Stimulated activated CD8-positive, alpha-beta memory T cell treated with anti-CD3 and anti-CD28 coated beads, Interleukin-2, amount 100 ng/mL, for 48 hours (primary cell): ENCODE measurements at places on chromosomes 2 and 18.

- no peak for DNase-seq
Measured at GRCh38 chr2:61125123-61125710, 36.8 kb upstream of the C2orf74 start.

- DNase-seq: no peak
Measured at GRCh38 chr2:84870306-84870705, 10.6 kb downstream of the TRABD2A start.

DNA sequence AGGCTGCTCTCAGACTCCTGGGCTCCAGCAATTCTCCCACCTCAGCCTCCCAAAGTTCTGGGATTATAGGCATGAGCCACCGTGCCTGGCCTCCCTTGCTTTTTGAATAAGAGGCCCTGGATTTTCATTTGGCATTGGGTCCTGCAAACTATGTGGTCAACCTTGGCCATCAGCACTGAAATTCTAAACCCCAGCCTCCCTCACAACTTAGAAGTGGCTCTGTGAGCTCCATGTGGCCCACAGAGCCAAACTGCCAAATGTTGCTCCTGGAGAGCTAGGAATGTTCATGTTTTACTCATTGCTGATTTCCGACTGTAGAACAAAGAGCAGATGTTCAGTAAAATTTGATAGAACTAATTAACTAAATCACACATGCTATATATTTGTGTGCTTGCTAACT lies 210.6 kb upstream of the AGAP1 start:
- no peak for DNase-seq

GRCh38 chr18:32271672-32272208 lies 81.9 kb downstream of the MEP1B start:
- DNase-seq: no peak

DNA sequence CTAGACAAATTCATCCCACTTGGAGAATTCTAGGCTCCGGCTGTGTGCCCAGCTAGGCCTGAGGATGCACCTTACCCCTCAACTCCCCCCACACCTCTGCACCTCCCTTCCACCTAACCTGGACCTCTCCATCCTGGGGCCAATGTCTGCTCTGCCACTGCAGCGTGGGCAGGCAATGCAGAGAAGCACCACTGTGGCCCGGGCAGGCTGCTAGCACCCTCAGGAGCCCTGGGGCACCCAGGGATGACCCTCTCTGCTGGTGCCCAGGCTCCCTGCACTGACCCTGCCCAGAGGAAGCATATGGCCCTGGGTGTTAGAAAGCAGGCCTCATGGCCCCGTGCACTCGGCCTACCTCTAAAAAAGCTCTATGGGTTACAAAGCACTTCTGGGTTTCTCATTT lies 49.6 kb downstream of the ADCY3 start:
- no peak for DNase-seq

DNA sequence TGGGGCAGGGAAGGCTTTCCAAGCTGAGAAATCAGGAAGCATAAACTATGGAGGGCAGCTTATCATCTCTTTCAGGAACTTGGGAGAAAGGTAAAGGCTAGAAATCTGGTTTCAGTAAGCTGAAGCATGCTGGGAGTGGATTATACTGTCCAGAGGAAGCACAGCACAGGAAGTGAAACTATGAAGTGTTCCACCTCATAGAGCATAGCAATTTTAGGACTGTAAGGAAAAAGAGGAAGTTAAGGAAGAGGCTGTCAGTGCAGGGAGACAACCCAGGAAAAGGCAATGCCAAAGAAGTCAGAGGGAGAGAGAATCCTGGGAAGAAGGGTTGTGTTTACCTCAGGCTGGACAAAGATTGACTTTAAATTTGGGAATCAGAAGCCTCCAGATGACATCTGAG lies 51.9 kb downstream of the EFEMP1 start:
- no peak for DNase-seq

DNA sequence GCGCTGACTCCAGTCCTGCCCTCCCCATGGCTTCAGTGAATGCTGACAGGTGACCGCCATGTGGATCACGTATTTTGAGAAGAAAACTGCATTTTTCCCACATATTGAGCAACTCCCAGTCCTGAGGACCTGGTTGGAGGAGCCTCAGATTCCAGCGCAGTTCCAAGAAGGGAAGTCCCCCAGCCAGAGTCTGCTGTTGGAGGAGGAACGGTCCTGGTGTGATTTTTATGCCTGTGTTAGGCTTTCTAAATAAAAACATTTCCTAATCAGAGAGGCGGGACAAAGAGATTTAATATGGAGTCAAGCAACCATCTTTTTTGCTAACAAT lies 32.3 kb upstream of the COL6A3 start:
- DNase-seq: no peak

GRCh38 chr18:49207361-49207760 lies 253.1 kb downstream of the DYM start:
- DNase-seq: no peak

GRCh38 chr2:110748489-110748867 lies 16.1 kb downstream of the ACOXL start:
- DNase-seq: peak; percentile 46

DNA sequence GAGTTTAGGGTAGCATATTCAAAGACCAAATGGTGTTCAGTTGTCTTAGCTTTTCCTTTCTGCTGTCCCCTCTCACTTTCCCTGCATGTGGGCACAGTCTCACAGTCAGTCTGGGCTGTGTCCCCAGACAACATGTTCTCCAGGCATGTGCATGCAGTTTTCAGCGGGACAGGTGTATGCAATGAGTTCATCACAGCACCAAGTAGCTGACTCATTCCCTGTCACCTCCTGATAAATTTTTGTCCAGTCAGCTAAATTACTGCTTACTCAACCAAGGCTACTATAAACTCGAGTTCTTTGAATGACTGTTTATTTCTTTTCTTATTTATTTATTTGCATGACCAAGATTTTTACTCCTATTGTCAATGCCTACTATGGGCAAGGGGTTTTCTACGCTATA lies 148.8 kb upstream of the CDH19 start:
- no peak for DNase-seq

GRCh38 chr2:188170356-188170755 lies 121.3 kb upstream of the GULP1 start:
- DNase-seq: no peak

DNA sequence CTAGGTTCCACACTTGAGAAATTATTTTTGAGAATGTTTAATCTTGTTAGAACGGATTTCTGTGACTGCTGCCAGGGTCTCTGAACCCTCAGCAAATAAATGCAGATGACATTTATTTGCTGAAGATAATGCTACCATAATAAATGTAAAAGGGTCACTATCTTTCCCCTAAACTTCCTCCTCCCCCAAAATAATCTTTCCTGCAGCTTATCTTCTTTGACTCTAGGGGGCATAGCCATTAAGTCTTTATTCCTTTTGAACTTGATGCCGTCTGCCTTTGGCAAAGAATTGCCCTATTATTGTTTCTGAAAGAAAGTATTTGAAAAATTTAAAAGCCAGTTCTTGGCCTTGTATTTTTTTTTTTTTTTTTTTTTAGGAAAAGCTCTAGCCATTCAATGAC lies 63.6 kb upstream of the ACSL3 start:
- DNase-seq: no peak

DNA sequence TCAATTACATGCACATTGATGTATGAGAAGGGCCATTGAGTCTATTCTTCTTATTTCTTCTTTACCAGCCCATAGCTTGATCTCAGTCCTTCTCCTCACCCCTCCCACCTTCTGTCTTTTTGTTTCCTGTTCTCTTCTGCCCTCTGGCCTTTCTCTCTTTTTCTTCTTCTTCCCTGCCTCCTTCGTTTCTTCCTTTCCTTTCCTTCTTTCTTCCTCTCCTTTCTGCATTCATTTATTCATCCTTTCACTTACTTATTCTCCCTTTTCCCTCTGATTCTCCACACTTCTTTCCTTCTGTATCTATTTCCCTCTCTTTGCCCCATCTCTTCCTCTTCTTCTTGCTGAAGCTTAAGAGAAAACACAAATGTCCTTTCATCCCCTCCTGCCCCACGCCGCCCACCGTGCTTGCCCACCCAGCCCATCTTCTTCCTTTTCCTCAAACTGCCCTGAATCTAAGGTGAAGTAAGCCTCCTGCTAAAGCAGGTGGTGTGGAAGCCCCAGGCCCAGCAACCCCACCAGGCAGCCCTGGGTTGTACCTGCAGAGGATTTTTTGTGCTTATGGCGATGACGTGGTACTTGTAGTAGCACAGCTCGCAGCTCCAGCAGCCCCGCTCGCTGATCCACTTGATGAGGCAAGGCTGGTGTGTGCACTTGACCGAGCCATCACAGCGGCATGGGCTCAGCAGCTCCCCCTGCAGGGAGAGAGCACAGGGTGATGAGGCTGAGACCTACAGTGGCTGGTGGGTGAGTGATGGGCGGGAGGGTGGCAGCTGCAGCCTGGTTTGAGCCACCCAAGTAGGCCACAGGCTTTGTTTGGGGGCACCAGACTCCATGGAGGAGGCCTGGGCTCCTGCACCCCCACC lies 89.0 kb downstream of the MARCHF4 start:
- DNase-seq: peak; percentile 23

DNA sequence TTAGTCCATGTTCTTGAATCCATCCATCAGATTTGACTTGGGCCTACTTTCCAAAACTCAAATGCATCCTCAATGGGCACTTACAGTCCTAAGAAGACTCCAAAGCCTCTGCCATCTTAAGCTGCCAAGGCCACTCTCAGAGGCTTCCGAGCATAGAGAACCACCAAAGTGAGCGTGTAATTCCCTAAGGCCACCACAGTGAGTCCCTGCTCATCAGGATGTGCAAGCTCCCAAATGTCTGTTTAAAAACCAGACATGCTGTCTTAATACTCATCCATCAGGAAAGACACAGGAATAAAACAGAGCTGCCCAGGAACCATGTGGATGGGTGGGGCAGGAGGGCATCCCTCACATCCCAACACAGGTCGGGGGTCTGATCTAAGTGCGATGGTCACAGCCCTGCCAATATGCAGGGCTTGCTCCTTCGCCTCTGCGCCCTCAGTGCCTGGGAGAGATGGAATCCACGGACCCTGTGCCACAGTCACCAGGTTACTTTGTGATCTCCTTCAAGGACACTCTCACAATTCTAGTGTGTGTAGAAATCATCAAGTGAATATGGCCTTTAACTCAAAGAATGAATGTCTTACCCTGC lies 80.4 kb downstream of the POLR1A start:
- no peak for DNase-seq

- no peak for DNase-seq
Measured at GRCh38 chr2:109647636-109648035, 33.5 kb downstream of the SOWAHC start.

GRCh38 chr2:29187926-29188325 lies 72.7 kb downstream of the CLIP4 start:
- no peak for DNase-seq

- no peak for DNase-seq
Measured at GRCh38 chr18:57087644-57088376, 59.1 kb upstream of the BOD1L2 start.

GRCh38 chr2:62461707-62462106 lies 44.3 kb downstream of the TMEM17 start:
- no peak for DNase-seq

GRCh38 chr18:63444580-63444979 lies 22.3 kb upstream of the VPS4B start:
- no peak for DNase-seq

DNA sequence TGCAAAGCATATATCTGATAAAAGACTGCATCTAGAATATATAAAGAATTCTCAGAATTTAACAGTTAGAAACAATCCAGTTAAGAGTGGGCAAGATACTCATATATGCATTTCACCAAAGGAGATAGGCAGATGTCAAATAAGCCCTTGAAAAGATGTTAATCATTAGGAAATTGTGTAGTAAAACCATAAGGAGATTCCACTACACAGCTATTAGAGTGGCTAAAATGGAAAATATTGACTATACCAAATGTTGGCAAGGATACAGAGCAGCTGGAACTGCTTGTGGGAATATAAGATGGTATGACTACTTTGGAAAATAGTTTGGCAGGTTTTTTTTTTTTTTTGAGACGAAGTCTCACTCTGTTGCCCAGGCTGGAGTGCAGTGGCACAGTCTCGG lies 59.5 kb downstream of the CAB39 start:
- no peak for DNase-seq
